HepG2 (cell line): ENCODE measurements at places on chromosomes 11 and 22. TPM values are rescaled to one million over a fixed set of nuclear protein-coding genes. Genes with fewer than 3 reads are reported as not detected.

Gene SYT12
- 0.02 TPM in 1 of 2 replicates, not detected in the other for total RNA-seq

Gene TMPRSS13
- total RNA-seq: not detected in 2 replicates

Gene OR51V1
- not detected in 2 replicates for total RNA-seq

Gene SLC16A8
- not detected in 2 replicates for total RNA-seq

Gene PGR
- not detected in 2 replicates for total RNA-seq

Gene P2RY6
- total RNA-seq: 0.11 and 0.29 TPM in 2 replicates

Gene NFAM1
- total RNA-seq: not detected in 2 replicates
